ENCODE measurements at places on chromosomes 12 and 14.

DNA sequence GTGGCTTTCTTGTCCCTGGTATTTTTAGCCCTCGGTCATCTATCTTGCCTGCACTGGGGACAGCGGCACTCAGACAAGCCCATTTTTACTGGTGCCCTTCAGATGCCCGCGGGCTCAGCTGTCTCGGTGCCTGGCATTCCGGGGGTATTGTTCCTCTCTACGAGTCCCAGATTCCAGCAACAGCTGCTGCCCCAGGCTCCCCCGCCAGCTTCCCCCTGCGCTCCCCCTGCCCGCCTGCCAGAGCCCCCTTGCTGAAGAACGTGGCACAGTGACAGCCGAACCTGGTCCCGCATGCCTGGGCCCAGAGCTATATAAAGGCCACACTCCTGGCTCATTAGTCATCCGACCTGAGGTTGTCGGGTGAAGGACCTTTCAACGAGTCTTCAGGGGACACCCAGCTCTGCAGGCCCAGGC, 10.9 kb upstream of the MYL2 start:
- no peak for DNase-seq

DNA sequence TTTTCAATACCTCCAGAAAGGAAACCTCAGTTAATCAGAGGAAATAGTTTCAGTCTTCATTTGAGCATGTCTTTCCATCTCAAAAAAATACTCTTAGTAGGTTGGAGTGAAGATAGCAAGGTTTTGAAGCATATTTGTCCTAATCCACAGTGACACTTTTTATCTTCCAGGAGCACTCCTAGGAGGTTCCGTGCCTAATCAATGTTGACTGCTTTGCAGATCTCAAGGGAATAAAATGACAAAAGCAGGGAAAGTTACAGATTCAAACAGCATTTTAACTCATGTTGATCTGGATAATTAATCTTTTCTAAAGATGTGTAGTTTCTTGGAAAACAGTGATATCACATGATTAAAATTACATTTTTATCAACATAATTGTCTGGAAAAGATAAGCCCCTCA, 213.9 kb downstream of the ANO6 start:
- no peak for DNase-seq

DNA sequence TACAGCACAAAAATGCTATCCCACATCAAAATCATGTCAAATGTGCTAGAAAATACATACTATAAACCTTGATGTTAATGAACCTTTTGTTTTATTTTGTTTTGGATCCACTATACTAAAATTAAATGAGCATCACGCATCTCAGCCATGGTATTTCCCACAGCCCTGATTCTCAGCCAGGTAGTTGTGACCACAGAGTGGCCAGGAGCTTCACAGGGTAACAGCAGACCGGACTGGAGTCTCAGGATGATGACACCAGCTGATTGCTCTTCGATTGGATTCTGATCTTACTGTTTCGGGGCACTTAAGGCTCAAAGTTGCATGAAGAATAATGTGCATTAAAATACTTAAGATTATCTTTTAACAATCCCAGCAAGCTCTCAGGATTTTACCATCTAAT, 134.8 kb downstream of the FOXN3 start:
- no peak for DNase-seq

GRCh38 chr14:58701604-58702003, 63.8 kb downstream of the DACT1 start:
- DNase-seq: no peak

DNA sequence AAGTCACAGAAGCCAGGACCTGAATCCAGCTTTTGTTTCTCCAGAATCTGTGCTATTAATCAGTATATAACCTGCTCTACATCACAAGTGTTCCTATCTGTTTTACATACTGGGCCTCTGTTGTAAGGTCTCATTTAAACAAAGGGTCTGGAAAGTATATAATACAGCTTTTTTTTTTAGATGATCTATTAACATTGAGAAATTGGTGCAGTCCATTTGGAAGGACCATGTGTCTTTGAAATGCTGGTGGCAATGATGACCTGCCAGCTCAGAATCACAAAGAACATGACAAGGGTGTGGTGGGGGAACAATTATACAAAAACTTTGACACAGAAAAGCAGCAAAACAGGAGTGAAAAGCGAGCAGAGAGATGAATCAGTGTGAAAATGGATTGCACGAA, 164.6 kb downstream of the PPM1H start:
- DNase-seq: no peak

GRCh38 chr14:96409701-96410100, 17.8 kb downstream of the AK7 start:
- DNase-seq: no peak

DNA sequence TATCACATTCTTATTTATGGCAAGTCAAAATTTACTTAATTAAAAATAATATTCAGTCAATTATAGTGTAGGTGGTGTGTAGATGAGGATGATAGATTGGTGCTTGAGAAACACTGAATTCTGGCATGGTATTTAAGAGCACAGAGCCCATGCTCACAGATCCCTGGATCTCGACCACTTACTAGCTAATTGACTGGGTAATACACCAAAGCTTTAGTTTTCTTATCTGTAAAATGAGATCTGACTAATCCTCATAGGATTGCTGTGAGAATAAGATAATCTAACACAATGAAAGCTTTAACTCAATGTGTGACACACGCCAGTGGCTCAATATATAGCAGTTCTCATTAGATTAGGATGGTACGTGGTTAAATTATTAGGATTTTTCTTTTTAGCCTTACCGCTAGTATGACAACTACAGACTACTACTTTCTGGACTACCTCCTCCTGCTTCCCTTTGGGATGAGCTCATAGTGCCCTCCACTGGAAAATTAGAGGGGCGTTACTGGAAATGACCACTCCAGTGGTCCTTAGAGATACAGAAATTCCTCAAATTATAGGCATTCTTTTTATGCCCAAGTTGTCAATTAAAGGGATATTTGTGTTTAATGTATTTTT, 482.8 kb upstream of the TBX3 start:
- DNase-seq: no peak

DNA sequence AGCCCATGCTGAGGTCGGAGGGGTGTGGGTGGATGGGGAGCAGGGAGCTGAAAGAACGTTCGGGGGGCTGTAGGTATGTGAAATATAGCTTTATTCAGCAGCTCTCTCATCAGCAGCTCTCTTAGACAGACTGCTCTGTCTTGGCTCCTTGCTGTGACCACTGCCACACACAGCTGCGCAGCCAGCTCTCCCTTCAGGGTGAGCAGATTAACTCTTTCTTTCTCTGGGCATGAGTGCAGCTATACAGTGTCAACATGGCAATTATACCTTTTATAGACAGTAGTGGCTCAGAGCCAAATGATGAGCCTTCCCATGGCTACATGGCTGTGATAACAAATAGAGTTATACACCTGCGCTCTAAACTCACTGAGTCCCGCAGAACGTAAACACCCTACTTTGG, 137.7 kb upstream of the NEDD1 start:
- DNase-seq: no peak

DNA sequence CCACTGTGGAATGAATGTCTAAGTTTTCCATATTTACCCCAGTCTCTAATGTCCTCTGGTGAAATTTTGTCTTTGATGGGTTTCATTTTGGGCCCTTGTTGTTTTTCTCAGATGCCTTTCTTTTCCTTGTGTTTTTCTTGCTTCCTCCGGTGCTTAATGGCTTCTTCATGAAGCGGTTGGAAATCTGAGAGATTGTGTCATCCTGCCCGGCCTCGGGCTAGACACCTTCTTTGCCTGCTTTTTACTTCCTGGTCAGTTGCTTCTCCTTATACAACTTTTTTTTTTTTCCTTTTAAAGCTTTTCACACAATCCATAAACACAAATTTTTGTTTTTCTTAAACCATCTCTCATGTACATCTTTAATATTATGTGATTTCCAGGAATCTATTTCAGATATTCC, 7.1 kb downstream of the ETV6 start:
- DNase-seq: no peak

DNA sequence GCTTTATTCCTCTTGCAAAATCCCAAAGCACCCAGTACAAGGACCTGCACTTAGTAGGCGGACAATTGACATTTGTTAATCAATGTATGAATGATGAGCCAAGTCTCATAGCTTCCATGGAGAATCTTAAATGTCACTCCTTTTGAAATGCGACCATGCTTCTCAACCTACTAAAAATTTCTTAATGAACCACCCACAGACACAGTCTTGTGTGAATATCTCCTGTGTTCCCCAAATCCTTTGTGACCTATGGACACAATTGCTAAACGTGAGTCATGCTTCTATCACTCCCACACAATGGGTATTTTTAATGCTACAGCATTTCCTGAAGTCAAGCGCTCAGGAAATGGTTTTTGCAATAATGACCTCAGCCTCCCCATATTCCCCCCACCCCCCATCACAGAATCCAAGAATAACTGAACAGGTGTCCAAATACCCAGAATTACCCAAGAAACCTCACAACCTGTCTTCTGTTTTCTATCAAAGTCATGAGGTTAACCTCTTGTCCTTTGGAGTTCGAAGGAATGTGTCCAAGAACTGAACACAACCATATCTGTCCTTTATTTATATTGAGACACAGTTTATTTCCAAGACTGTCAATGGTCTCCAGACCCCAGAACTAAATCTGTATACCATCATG, 163.6 kb upstream of the PLEKHG7 start:
- DNase-seq: no peak

DNA sequence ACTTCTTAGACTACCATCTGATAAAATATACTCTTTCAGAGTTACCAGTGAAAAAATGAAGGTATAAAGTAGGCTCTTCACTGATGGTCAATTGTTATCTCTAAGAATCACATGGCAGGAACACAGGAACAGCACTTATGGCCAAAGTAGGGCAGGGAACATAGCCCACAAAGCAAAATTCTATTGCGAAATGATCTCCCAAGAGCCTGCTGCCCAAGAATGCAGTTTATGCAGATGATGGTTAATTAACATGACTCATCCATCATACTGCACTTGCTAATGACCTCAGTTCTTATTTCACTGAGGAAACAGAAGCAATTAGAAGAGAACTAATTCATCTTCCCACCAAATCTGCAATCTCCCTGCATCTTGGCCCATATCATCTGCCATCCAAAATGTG, 133.8 kb downstream of the SLC2A13 start:
- DNase-seq: no peak

DNA sequence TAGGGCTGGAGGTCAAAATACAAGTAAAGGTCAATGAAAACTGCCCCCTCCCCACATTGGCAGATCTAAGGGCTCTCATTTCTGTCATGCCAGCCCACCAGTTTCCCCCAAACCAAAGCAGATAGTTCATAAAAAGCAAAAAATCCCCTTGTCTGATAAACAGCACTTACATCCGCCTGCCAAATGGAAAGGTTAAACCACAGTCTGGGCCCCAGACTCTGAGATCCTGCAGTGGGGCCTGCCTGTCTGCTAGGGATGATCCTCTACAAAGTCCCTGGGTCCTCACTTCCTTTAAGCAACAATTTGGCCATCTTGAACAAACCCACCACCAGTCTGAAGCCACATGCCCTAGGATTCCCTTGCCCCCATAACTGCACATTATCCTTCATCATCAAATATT, 9.7 kb upstream of the RPS26 start:
- DNase-seq: no peak

DNA sequence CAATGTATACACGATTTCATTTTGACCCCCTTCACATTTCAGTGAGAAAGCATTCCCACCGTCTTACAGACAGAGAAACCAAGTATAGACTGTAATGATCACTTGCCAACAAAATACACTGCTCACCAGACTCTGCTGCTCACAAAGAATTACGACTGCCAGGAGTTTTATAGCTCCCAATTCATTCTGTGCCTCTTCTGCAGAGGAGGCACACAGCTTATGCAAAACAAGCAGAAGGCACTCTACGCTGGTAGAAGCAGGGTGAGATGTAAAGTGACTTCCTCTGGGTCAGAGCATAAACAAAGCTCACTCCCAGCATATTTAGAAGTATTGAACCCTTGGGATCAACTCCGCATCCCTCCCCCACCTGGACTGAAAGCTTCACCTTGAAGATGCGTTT, 14.6 kb downstream of the SPTB start:
- DNase-seq: no peak

DNA sequence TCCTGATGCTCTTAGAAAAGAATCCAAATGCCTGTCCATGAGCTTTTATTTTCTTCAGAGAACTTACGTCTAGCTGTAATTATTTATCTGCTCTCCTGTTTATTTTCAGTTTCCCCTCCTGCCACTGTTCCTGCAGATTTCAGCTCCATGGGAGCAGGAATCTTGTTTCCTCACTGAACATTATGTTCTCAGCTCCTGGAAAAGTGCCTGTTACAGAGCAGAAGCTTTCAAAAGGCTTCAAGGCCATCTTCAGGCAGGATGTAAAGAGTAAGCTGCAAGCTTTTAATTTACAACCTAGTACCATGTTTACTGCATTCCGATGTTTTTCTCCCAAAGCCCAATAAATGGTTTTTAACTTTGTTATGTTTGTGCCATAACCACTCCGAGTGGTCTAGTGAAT, 98.4 kb upstream of the BTG1 start:
- no peak for DNase-seq

DNA sequence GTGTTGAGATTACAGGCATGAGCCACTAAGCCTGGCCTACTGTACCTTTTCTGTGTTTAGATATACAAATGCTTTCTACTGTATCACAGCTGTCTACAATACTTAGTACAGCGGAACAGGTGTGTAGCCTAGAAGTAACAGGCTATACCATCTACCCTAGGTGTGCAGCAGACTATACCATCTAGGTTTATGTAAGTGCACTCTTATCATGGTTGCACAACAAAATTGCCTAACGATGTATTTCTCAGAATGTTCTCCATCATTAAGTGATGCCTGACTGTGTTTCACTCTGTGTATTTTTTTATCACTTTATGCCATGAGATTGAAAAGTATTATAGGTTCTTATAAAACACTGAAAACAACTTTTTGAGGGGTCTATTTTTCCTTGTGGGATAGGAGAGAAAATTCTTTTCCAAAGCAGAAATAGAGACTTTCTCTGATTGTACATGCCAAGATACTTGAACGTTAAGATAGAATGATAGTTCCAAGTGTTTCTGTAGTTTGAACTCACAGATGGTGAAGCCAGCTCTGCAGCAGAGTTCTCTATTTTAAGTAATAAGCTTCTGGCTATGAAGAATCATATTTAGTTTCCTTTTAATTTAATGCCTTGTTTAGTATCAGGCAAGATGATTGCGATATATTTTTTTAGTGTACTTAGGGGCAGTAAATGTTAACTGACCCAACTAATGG, 17.0 kb downstream of the TMPRSS12 start:
- no peak for DNase-seq

- DNase-seq: no peak
These were observed 53.4 kb downstream of the IFNG start for GRCh38 chr12:68106160-68106559.

DNA sequence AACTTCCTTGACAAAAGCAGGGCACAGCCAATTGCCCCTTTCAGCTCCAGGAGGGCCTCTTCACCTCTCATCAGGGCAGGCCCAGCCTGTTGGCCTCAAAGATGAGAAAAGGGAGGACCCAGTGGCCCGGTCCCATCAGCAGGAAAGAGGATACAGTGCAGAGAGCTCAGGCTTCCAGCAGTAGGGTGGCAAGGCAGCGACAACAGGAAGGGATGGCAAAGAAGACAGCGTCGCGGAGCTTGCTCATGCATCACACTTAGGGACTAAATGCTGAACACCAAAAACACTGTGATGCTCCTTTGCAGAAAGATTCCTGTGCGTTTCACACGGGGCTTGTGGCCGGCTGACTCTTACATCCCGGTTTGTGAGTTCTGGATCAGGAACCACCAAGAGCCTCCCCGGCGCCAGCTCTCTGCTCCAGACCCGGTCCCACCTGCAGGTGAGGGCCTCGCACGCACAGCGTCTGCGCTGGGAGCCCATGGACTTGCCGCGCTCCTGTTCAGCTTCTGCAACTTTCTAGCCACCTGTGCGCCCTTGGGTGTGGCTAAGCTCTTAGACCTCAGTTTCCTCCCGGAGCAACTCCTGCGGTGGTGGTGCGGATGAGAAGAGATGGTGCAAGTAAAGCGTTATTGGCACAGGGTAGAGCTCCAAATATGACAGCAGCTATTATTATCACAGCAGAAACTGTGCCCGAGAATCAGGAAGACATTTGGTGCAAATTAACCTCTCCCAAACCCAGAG, 15.3 kb upstream of the BCL7A start:
- DNase-seq: no peak
